ENCODE measurements at places on chromosomes 6 and 20.

- no peak for DNase-seq
Observed at GRCh38 chr6:145626857-145627256, 108.5 kb downstream of the EPM2A start.

DNA sequence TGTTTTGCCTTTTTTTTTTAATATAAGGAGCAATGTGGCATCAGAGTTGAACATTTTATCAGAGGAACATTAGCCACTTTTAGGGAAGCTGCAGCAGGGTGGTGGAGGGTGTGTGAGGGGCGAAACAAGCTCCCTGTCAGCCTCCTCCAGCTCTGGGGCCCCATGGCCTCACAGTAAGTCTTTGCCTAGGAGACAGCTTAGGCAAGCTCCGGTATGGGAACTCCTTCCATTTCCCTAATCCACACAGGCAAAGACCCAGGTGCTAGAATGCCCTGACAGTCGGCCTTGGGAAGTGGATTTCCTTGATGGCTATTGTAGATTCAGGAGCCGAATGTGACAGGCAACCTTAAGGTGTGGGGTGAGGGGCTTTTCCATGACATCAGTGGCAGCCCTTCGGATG is 862 bp downstream of the PRND start:
- DNase-seq = no peak

DNA sequence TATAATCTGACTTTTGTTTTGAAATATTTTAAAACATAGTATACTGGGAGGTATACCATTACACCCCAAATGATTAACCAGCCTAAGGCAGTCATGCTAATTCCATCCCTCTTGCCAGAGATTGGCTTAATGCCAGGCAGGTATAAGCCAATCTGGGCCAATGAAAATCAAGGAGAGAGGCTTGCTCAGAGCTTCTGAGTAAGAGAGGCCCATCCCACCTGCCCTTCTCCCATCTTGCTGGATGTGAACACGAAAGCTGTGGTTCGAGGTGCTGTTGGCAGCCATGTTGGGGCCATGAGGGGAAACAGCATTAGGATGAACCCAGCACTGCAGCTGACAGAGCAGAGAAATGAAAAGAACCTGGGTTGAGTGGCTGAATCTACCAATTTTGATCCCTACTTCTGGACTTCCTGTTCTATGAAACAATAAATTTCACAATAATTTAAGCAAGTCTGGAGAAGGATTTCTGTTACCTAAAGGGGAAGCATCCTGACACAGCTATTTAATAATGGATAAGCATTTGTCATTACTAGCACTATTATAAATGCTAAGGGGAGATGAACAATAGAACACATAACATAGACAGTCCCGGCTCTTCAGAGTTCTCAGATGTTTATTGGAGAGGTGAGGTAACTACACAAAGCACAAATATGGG is 152.3 kb downstream of the CDC5L start:
- DNase-seq = no peak

DNA sequence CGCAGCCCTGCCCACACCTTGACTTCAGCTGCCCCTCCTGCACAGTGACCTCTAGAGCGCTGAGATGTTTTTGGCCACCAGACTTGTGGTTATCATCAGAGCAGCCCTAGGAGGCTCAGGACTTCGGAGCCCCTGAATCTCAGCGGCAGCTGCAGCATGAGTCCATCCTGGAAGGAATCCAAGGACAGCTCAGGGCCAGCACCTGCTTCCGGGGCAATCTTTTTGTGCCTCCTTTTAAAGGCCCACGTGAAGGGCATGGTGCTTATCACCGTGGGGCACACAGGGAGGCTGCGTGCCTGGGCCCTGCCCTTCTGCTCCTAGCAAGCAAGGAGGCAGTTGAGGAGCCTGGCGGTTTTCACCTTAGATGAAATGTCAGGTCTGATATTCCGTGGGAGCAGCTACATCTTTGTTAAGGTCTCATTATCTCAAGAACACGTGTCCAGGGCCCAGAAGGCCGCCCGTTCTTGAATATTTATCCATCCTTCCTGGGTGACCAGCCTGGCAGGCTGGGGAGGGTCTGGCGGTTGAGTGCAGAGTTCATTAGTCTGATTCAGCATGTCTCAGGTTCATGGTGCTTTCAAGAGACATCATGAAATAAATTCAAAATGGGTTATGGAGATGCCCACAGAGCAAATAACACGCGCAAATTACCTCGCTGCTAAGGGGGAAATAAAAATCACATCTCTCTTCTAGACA is 392.4 kb downstream of the TAF4 start:
- no peak for DNase-seq

DNA sequence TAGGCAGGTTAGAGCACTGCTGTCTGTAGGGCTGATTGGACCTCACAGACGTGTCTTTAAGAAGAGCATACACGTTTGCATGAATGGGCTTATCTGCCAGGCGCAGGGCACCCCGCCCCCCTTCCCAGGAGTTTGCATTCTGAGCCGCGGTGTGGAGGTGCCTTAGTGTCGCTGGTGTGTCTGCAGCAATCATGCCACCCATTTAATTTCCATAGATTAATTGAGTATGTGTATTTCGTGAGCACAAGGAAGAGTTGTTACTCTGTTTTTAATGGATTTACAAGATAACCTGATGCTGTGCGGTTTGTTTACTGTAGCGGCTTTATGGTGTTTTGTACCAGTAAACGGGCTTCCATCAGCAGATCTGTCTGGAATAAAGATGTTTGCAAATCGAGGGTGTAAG is 107.7 kb downstream of the ZDHHC14 start:
- DNase-seq = no peak

GRCh38 chr6:46135176-46135575 is 5.4 kb downstream of the ENPP4 start:
- DNase-seq = no peak

DNA sequence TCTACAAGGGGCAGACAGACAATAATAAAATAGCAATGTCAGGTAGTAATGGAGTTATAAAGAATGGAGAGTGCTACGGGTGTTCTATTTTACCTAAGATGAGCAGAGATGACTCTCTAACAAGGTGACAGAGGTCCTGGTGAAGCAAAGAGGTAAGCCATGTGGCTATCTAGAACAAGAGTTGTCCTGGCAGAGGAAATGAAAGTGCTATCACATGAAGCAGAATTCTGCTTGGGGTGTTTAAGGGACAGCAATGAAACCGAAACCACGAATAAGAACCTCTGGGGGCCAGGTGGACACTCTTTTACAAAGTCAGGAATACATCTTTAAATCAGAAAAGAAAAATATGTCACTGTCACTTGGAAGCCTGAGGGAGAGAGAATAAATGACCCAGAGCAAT is 37.9 kb upstream of the IRAK1BP1 start:
- no peak for DNase-seq

- no peak for DNase-seq
Observed at GRCh38 chr6:56406276-56407269, 159.2 kb upstream of the COL21A1 start.

DNA sequence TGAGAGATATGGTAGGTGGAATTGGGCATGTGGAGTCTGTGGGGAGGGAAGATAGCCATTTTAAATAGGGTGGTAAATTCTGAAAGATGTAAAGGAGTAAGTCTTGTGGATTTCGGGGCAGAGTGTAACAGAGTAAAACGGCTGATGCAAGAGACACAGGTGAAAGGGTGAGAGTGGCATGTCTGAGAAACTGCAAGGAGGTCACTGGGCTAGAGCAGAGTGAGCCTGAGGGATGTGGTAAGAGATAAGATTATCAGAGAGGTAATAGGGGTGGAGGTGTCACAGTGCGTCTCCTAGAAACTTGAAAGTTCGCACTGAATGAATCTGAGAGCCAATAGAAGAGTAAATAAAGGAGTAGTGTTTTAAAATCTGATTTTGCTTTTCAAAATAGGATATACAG is 308.1 kb downstream of the EPM2A start:
- no peak for DNase-seq

- no peak for DNase-seq
Observed at GRCh38 chr6:42222448-42222847, 4.8 kb upstream of the MRPS10 start.

GRCh38 chr6:4139272-4139671 is 3.9 kb upstream of the ECI2 start:
- DNase-seq = no peak

DNA sequence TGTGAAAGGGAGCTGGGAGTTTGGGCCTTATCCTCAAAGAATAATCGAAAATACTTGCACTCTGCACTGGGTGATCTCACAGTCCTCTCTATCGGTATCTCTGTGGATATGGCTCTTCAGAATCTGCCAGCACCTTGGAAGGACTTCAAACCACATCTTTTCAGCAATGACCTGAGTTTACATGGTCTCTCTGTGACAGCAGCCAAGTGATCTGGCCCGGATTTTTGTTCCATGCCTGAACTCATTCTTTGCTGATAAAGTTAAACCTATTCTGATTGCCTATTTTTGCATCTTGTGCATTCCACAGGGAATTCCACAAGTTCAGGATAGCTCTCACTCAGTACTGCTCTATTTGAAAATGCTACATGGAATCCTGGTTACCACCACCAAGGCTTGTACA is 98.9 kb downstream of the HDGFL1 start:
- no peak for DNase-seq

DNA sequence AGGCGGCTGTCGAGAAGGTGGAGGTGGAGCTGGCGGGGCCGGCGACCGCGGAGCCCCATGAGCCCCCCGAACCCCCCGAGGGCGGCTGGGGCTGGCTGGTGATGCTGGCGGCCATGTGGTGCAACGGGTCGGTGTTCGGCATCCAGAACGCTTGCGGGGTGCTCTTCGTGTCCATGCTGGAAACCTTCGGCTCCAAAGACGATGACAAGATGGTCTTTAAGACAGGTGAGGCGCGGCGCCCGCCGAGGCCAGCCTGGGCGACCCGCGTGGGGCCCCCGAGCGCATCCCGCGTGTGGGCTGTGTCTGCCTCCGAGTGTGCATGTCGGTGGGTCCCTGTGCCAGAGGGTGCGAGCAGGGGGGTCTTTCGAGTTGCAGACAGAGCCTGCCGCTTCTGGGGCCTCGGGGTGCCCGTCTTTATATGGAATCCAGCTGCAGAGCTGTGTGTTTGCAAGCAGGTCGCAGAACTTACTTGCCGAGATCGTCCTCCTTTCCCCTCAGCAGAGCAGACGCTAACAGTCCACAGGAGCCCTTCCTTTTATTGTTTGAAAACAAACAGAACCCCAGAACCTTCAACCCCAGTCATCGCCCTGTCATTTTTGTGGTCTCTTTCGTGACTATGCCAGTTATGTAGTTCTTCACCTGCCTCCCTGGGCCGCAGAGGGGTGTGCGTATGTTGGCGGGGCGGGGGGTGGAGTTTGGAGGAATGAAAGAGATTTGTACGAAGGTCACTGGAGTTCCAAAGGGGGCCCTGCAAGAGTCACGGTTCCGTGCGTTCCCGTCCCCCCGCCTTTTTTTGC is 766 bp downstream of the SLC16A10 start:
- DNase-seq = peak; percentile 57

DNA sequence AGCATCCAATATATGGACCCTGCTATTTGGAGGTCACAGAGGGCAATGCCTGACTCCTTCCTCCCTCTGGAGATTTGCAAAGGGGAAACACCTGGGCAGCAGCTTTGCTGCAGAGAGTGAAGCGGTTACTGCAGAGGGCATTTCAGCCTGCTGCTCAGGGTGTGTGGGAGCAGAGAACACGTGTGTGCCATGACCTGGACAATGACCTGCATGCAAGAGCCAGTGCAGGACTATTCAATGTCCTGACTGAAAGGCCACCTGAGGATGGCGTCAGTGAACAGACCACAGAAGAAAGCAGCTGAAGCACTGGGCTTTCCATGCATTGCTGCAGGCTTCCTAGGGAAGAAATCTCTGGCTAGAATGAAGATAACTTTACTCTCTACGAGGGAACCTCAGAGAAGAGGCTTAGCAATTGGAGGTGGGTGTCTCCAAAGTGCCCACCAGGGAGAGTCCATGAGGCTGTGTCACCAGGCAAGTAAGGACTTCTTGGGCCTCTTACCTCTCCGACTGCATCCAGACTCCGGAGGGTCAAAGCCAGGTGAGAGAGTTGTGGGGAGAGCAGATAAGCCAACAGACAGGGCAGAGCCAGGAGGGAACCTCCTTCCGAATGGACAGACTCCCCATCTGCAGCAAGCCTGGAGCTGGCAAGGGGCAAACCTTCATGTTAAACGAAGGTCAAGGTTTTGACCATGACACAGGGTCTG is 52.9 kb upstream of the PMEPA1 start:
- no peak for DNase-seq

DNA sequence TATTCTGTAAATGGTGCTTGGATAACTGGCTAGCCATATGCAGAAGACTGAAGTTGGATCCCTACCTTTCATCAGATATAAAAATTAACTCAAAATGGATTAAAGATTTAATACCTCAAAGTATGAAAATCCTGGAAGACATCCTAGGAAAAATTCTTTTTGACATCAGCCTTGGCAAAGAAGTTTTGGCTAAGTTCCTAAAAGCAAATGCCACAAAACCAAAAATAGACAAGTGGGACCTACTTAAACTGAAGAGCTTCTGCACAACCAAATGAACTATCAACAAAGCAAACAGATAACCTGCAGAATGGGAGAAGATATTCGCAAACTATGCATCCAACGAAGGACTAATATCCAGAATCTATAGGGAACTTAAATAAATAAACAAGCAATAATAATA is 60.3 kb upstream of the RIPPLY2 start:
- no peak for DNase-seq

GRCh38 chr6:77322604-77323003 is 140.7 kb downstream of the HTR1B start:
- DNase-seq = no peak

DNA sequence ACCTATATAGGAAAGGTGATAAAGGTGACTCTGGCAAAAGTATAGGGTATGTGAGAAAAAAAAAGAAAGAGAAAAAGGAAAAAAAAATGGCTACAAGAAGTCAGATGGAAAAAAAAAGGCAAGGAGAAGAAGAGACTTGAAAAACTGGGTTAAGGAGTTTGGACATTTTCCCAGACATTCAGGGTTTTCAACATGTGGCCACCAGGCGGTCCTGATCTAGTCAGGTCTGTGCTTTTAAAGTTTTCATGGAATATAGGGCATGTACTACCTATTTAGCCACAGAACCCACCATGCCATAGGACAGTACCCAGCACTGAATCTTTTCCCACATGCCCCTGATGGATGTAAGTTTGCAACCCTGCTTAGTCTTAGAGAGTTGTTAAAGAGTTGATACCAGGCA is 433.7 kb downstream of the MAFB start:
- DNase-seq = no peak

DNA sequence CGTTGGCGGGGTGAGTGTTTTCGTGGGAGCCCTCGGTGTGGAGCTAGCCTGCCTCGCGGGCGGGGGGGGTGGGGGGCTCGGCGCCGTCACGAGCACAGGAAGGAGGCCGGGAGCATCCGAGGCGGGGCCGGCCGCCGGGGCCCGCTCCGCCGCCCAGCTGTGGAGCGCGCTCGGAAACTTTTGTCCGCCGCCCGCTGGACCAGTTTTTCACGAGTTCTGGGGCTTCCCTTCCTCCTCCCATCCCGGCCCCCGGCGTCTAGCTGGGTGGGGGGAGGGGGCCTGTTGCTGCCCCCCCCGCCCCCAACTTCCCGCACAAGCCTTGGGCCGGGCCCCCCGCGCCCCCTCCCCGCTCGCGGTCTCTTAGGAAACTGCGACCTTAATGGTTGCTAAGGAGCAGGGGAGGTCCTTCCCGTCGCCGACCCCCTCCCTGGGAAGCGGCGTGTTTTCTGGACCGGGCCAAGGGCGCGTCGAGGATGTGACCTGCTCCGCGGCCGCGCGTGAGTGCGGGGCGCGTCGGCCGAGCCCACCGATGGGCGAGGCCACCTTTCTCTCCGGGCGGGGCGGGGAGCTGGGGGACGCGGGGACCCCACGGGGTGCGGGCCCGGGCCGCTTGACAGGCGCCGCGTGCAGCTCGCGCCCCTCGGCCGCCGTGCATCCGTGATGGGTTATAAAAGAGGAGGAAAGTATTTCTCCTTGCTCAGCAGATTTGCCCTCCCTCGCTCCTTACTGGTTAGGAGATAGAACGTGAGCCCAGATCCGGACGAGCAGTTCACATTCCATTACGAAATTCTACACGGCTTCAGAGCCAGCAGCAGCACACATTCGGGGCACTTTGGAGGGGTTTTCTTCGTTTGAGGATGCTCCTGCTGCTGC is 1.4 kb downstream of the RREB1 start:
- peak; percentile 24 for DNase-seq
